ENCODE measurements at places on chromosomes 1 and 21.

DNA sequence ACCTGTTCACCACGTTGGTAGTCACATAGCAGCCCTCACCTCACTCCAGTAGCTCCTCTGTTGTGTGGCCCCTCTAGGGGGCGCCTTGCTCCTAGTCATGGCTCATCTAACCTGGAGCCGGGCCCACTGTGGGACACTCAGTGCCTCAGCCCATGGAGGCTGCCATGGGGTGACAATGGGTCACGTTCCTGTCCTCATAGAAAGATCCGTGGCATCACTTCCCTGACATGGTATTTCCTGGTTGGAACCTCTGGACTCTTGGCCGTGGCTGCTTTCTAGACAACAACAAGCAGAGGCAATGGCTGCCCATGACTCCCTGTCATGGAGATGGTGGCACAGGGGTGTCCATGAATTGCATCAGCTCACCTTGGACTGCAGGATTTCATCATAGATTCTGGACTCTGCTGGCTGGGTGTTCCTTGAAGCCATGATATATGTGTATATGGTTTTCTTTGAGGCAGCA lies 27.5 kb upstream of the SLAMF6 start:
- no peak for DNase-seq

- DNase-seq: no peak
These were observed 16.9 kb upstream of the IFNGR2 start for GRCh38 chr21:33386222-33386784.

- peak; percentile 56 for DNase-seq
These were observed 3.3 kb upstream of the DENND2D start for GRCh38 chr1:111203681-111204200.

DNA sequence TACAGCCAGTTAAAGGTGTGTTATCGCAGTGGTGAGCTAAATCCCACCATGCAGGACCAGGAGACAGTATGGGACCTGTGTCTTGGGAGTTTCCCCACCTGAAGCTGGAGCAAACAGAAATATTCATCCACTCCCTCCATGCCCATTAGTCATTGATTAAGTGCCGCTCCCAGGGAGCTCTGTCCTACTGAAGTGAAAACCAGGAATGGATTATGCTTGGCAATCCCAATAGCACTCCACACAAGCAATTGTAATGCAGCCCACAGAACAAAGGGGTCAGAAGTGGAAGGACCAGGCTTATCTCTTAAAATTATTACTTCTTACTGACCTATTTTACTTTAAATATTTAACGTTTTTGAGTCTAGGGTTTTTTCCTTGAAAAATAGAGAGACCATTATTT lies 1005.4 kb downstream of the ADGRL2 start:
- no peak for DNase-seq

GRCh38 chr1:159892944-159893343 lies 7.0 kb downstream of the CFAP45 start:
- no peak for DNase-seq

GRCh38 chr1:82844911-82845827 lies 1044.4 kb downstream of the ADGRL2 start:
- DNase-seq: no peak

- peak; percentile 81 for DNase-seq
These were observed 137.1 kb downstream of the CAMTA1 start for GRCh38 chr1:6922096-6922931.

- DNase-seq: no peak
These were observed 247.5 kb downstream of the NEGR1 start for GRCh38 chr1:72034827-72035226.

DNA sequence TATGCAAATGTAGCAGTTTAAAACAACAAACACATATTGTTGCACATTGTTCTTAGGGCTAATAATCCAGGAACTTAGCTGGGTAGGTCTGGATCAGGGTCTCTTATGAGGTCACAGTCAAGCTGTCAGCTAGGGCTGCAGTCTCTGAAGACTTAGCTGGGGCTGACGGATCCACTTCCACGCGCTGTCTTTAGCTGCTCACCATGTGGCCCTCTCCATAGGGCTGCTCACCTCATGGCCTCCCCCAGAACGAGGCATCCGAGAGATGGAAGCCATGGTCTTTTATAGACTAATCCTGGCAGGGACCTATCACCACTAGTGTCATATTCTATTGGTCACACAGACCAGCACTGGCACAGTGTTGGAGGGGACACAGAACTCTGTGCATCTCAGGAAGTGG lies 8.7 kb upstream of the OXCT2 start:
- DNase-seq: no peak

- DNase-seq: no peak
These were observed 132.7 kb upstream of the USP24 start for GRCh38 chr1:55347866-55348265.

GRCh38 chr1:12275370-12275769 lies 45.5 kb downstream of the VPS13D start:
- DNase-seq: peak; percentile 24

GRCh38 chr1:27335506-27336422 lies 6.1 kb upstream of the SYTL1 start:
- no peak for DNase-seq

- peak; percentile 39 for DNase-seq
These were observed 722 bp downstream of the NPHP4 start for GRCh38 chr1:5991381-5992025.

GRCh38 chr1:49436865-49437264 lies 586.9 kb downstream of the AGBL4 start:
- DNase-seq: no peak

DNA sequence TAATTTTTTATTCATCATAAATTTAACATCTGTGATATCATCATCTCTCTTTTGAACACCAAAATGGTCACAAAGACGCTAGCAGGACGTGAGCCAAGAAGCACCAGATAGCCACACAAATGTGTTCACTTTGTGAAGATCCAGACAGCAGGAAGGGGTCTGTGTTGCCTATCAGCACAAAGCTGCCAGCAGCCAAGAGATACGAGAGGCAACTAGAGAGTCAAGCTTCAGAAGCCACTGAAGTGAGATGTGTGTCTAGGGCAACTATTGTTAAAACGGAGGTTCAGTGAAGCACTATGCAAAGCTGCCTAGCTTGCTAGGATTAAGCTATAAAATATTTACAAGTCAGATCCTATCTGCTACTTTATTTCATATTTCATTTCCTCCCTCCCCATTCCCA lies 45.3 kb downstream of the NDC1 start:
- no peak for DNase-seq

GRCh38 chr1:234779160-234779538 lies 169.2 kb upstream of the IRF2BP2 start:
- no peak for DNase-seq

GRCh38 chr1:5381491-5381890 lies 610.7 kb downstream of the NPHP4 start:
- no peak for DNase-seq

DNA sequence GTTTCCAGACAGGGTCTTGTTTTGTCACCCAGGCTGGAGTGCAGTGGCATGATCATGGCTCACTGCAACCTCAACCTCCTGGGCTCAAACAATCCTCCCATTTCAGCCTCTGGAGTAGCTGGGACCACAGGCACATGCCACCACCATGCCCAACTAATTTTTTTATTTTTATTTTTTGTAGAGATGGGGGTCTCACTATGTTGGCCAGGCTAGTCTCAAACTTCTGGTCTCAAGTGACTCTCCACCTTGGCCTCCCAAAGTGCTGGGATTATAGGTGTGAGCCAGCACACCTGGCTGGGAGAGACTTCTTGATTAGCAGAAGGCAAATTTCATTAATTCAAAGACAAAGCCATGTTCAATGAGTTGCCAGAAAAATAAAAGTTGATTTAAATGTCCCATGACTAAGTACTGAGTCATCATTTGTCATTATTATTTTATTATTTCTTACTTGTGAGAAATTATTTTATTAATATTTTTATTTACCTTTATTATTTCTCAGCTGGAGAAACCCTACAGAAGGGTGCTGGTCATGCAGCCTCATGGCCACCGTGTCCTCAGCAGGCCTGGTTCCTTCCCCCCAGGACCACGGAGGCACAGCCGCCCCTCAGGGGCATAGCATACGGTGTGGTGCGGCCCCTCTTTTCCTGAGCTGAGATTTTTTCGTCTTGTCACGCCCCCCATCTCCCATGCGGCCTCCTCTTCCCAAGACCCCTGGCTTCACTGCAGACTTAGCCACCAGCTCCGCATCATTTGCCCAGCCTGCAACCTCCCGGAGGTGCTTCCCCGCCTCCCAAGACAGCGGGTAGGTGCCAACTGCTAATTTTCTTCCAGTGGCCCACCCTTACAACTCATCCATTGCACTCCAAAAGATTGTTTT lies 55.3 kb upstream of the SIM2 start:
- DNase-seq: no peak

- no peak for DNase-seq
These were observed 67.7 kb upstream of the MPC2 start for GRCh38 chr1:168004531-168004930.

- DNase-seq: no peak
These were observed 10.3 kb upstream of the PODN start for GRCh38 chr1:53051676-53052075.

DNA sequence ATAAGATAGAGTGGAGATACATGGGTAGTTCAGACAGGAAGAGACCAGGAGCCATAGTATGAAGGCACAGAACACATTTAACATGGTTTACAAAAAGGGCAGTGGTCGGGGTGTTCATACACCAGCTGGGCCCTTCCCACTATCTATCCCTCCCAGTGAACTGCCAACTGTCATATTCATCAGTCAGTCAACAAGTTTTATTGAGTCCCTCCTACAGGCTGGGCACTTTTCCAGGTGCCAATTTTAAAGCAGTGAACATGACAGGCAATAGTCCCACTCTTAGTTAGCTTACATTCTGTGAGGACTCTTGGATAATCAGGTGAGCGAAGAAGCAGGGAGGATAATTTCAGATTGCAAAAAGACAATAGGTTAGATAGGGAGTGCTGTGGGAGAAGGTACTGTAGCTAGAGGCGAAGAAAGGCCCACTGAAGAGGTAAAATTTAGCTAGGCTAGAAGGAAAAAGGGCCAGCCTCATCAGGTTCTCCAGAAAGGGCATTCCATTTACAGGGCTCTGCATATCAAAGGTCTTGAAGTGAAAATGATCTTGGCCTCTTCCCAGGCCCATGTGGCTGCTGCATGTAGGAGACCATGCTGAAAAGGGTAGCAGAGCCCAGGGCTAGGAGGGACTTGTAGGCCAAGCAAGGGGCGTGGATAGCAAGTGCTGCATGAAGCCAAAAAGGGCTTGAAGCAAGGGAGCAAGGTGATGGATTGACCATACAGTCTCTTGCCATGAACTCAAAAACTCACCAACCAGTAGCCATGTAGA lies 274.7 kb upstream of the SNX7 start:
- DNase-seq: no peak

- peak; percentile 67 for DNase-seq
These were observed 82.9 kb downstream of the TBX15 start for GRCh38 chr1:118905196-118905595.

- DNase-seq: no peak
These were observed 39.1 kb upstream of the KIF21B start for GRCh38 chr1:201062511-201063091.

DNA sequence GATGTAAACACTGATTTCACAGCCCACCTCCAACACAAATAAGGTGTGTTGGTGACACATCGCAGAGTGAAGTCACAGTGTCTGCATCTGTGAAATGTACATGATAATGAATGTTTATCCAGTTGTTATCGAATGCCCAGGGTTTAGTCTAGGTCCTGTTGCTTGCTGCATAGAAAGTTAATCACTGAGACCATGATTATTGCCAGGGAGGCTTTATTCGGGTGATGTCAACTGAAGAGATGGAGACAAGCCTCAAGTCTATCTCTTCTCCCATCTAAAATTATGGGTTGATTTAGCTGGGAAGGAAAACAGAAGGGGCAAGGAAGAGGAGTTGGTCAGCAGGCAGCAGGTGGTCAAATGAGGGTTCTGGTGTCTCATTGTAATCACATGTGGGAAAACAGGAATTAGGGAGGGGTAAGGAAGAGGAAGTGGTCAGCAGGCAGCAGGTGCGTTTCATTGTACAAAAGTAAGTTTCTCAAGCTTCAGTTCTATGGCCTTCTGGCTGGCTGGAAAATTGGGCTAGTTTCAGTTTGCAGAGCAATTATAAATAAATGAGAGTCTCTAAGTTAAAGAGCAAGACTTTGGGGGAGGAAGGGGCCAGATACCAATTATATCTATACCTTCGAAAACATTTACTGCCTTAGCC lies 146.3 kb upstream of the DNAH14 start:
- no peak for DNase-seq

DNA sequence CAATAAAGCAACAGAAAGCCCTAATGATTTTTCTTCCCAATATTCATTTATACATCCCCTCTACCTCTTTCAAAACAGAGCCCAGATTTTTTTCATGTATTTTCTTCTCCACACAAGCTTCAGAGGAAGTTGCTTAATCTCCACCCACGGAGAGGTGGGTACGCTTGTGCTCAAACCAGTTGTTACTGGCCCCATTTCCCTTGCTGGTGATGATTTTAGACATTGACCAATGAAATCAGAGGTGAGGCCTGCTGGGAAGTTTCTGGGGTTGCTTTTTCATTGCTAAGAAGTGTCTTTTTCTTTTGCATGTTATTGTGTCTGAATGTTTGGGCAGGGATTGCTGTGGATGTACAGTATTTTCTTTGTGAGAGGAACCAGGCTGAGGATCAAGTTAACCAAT lies 448.1 kb upstream of the B3GALT2 start:
- DNase-seq: no peak

DNA sequence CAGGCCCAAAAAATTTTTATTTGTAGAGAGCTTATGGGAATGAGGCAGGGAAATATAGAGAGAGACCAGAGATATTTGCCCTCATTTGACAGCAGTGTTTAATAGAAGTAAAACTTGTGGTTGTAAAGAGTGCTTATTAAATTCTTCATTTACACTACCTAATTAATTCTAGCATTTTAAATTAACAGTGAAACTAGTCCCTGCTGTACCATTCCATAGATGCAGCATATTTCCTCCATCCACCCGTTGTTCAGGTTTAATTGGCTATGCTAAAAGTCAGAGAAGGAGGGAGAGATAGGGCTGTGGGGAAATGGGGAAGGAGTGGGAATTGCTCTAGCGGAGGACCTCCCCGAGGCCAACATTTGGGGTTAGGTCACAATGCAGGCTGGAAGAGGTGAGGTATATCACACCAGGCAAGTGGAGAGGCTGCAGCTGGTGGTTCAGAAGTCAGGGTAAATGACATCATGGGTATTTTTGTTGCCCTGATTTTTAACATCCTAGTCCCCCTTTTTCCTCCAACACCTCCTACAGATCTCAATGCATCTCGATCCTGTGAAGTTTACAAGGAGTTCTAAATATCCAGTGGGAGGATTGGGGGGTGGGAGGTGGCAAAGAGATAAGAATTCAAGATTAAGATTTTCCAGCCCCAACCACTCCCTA lies 38.6 kb downstream of the ELAVL4 start:
- DNase-seq: no peak

- DNase-seq: no peak
These were observed 945 bp downstream of the WDR3 start for GRCh38 chr1:117930484-117930883.

Measured in MG63 (cell line).